ENCODE measurements at places on chromosomes 4 and X.

DNA sequence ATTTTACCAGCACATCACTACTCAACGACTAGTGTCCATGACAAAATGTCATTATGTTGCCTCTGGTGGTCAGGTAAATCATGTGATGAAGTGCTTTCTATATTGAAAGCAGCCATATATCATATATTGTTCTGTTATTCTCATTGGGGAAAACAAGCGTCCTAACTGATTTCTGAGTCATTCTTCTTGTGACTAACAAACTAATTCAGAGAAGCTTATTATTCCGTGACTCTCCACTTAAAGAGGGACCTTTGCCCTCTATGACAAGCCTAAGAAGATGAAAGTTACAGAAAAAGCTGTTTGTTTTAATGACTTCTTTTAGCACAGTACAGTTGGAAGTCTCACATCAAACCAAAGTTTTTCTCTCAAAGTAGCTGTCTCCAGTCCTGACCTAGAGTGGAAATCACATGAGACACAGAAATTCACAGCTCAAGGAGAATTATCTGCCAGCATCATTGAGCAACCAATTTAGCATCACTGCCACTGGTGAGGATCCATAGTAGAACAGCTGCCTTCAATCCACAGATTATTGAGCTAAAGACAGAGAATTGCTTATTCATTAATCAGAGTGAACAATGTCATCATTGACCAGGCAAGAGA, 36.4 kb downstream of the ASB9 start:
- no peak for DNase-seq

DNA sequence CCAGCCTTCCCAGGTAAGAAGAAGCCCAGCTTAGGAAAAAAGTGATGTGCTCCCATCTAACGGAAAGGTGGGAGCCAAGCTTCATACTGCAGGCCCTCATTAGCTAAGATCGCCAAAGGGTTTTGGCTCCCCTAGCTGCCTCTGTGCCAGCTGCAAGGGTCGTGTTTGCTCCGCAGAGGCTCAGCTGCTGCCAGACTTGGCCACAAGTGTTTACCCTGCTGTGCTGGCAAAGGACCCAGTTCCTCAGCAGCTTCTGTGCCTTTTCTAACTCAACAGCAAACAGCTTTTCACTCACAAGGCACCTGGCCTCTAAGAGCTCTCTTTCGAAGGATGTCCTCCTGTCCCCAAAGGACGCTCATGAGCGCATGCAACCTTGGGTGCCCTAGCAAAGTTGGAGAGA, 12.2 kb upstream of the VMA21 start:
- DNase-seq = no peak

- no peak for DNase-seq
Observed at GRCh38 chr4:73684097-73684496, 56.3 kb upstream of the CXCL8 start.

GRCh38 chr4:103996064-103996463, 276.3 kb upstream of the TACR3 start:
- no peak for DNase-seq

DNA sequence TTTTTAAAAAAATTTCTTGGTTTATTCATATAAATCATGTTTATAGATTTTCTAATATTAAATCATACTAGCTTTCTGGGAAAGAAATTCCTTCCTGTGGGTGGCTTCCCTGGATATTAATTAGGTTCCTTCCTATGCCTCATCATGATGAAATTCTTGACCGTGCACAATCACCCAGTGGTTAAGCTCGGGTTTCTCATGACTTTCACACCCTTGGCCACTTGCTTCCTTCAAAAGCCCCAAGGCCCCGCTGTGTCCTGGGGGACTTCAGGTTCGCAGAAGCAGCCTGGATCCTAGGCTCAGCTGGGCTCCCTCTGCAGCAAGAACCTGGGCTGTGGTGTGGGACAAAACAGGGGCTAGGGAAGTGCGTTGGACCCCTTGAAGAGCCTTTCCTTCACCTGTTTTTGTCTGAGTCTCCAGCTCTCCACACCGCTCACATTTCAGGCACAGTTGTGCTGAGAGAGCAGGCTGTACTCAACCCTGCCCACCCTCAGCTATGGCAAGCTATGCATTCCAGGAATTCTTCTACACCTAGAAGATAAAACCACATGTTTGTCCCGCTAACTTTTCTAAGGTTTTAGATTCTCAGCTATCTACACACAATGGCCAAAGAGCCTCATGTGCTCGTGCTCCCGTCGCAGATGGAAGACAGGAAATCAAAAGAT, 48.9 kb upstream of the TMSB15B start:
- no peak for DNase-seq

DNA sequence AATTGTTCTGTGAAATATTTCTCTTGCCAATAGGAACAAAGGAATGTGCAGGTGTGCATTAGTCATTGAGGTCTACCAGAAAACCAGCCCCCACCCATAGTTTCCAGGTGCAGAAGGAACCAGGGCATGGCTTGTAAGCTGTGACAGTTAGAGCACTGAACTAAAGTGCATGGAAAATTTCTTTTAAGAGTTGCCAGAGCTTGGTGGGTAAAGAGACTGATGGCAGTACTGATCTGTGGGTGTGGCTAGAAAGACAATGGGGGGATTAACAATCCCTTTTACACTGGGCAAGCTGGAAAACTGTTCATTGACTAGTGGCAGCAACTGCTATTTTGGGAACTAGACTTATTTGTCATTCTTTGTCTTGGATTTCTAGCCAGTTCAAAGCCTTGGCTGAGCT, 326.9 kb downstream of the PCDH19 start:
- no peak for DNase-seq

DNA sequence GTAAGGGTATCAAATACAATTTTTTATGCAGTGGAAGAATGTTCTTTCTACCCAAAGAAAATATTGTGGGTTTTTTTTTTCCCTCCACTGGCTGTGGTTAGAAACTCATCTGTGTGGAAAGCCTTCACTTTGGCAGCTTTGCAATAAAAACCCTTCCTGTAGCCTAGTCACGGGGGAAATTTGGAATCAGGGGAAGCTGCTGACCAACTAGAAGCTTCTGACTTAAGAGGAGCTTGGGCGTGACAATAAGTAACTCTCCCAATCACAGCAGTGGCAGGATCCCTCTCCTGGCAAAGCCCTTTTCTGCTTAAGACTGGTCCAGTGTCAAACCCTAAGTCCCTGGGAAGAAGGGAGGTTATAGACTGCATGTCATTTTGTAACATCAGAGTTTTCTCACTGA, 87.9 kb downstream of the LRRC66 start:
- DNase-seq = no peak

DNA sequence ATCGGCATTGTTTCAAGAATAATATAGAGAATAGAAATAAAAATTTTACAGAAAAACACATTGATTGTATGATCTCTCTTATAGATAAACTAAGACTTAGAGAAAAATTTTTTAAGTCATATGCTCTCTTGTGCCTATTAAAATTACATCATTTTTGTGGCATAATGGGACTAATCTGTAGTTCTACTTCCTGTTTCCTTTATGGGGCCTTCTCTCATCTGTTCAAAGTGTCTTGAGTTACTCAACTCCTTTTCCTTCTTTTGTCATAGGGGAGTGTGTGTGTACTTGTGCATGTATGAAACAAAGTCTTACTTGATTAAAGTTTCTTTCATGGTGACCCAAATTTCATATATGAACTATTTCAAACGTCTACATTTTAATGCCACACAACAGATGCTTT, 1448.9 kb upstream of the TENM3 start:
- no peak for DNase-seq

- DNase-seq = no peak
Observed at GRCh38 chr4:80079255-80079923, 6.4 kb upstream of the ANTXR2 start.

DNA sequence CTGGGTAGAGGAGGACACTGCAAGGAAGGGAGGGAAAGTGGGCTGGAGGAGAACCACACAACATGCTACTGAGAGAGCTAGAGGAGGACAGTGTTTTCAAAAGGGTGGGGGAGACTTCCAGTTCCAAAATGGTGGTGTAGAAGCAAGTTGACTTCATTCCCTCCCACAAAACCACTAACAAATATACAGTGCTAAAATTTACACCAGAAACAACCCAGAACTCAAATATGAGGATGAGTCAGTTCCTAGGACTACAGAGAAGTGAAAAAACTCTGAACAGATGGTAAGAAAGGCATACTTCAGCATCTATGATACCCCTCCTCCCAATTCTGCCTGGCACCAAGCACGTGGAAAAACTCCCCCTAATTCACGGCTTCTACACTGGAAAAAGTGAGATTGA, 9.8 kb downstream of the AADAT start:
- no peak for DNase-seq

All from CD4-positive, alpha-beta T cell treated with Interleukin-4 for 4 hours (primary cell).